ENCODE measurements at places on chromosomes 4 and X. TPM values are rescaled to one million over a fixed set of nuclear protein-coding genes. Genes with fewer than 3 reads are reported as not detected.

DNA sequence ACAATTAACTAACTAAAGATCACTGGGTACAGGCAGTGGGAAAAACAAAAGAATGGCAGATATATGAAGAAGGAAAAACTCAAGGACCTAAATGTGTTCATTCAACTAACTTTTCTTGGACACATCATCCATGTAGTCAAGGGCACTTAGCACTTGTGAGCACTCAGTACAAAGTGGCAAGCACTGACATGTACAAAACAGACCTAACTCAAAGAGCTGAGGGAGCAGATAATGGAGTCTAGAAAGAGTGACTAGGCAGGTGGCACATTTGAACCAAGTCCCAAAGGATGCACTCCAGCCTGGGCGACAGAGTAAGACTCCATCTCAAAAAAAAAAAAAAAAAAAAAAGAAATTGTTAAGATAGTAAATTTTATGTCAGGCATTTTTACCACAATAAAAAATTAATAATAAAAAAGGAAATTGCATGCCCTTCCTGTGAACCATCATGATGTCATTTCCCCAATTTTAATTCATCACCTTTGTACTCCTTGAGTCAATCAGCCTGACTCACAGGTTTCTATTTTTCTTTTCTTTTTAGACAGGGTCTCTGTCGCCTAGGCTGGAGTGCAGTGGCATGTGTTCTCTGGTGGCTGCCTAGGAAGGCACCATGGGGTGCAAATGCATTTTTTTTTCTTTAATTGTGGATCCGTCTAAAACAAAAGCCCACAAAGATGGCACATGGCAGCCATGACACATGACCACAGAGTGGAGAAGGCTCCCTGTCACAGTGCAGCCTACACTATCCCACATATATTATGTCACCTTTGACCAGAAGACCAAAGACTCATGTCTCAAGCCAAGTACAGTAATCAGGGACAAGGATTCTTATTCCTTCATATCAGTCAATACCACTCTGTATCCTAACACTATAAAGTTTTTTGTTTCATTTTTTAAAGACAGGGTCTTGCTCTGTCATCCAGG lies 91.9 kb downstream of the CHST7 start:
- DNase-seq, result no peak

DNA sequence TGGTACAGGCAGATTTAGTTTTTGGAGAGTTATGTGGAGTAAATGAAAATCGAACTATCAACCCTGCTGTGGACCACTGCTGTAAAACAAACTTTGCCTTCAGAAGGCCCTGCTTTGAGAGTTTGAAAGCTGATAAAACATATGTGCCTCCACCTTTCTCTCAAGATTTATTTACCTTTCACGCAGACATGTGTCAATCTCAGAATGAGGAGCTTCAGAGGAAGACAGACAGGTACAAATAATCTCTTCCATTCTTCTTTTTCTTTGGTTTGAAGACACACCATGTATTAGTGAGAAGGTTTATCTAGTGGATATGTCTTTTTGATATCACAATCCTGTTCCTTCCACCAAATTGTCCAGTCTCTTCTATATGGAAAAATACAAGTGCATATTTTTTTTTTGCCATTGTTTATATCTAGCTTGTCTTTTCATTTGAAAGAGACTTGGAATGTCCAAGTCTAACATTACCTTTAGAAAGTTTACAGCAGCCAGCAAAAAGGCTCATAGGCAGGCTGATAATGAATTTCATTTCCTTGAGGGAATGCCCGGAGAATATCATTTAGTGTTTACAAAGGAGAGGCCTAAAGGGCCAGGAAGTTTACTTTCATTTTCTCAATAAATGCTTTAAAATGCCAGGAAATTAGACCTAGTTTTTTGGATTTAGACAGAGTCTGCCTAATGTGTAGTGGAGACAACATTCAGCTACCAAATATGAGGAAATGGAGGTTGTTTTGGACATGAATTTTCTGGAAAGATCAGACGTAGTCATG lies 18.6 kb downstream of the AFM start:
- DNase-seq, result no peak

DNA sequence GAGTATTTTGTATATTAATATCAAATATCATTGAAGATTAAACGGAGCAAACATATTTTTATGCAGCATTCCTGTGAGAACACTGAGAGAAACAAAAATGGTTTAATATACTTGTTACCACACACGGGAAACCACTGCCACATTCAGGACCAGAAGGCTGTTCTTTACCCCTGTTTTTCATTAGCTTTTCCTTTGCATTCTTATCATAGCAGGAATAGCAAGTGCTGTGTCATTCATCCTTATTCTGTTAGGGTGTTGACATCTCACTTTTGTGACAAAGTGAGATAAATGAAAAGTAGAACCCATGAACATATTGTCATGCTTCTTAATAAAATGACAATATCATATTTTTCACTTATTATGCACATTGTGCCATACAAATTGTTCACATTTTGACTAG lies 212.4 kb upstream of the NDST4 start:
- no peak for DNase-seq

Gene PWWP3B
- 13.9 TPM for total RNA-seq

Gene DHRSX
- total RNA-seq, result 29.2 TPM

Gene H2BW1
- total RNA-seq, result not detected

Gene HPGD
- 137 TPM for total RNA-seq

Gene CFAP99
- not detected for total RNA-seq

Gene CPLX1
- 1.2 TPM for total RNA-seq
